ENCODE measurements at places on chromosomes 12 and 14. TPM values are rescaled to one million over a fixed set of nuclear protein-coding genes. Genes with fewer than 3 reads are reported as not detected.

- no peak for DNase-seq
Measured at GRCh38 chr12:7496451-7496850, 7.1 kb downstream of the CD163 start.

Gene STYX
- polyA plus RNA-seq, result 13.1 TPM

DNA sequence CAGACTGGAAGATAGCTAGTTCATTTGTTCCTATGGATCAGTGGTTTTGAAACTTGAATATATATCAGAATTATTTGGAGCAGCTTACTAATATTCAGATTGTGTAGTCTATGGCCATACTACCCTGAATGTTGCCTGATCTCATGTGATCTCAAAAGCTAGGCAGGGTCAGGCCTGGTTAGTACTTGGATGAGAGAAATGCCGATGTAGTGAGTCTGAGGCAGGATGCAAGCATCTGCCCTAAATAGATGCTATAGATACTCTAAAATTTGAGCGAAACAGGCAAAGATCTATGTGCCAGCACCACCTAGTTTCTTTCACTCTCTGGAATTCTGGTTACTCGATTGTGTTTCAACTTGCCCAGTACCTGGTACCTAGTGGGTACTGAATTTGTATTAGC is 40.9 kb downstream of the FRMD6 start:
- DNase-seq, result no peak

- DNase-seq, result no peak
Measured at GRCh38 chr14:65847075-65847847, 434.7 kb downstream of the FUT8 start.

Gene ESR2
- polyA plus RNA-seq, result 0.06 TPM

- no peak for DNase-seq
Measured at GRCh38 chr12:48764521-48764920, 24.4 kb downstream of the ADCY6 start.

Gene CLEC4E
- not detected for polyA plus RNA-seq

GRCh38 chr14:105273062-105273461 is 24.7 kb downstream of the BTBD6 start:
- no peak for DNase-seq

Gene DIO2
- polyA plus RNA-seq, result 28.9 TPM

Gene PTPRQ
- 1.1 TPM for polyA plus RNA-seq

Gene GXYLT1
- 13.4 TPM for polyA plus RNA-seq

DNA sequence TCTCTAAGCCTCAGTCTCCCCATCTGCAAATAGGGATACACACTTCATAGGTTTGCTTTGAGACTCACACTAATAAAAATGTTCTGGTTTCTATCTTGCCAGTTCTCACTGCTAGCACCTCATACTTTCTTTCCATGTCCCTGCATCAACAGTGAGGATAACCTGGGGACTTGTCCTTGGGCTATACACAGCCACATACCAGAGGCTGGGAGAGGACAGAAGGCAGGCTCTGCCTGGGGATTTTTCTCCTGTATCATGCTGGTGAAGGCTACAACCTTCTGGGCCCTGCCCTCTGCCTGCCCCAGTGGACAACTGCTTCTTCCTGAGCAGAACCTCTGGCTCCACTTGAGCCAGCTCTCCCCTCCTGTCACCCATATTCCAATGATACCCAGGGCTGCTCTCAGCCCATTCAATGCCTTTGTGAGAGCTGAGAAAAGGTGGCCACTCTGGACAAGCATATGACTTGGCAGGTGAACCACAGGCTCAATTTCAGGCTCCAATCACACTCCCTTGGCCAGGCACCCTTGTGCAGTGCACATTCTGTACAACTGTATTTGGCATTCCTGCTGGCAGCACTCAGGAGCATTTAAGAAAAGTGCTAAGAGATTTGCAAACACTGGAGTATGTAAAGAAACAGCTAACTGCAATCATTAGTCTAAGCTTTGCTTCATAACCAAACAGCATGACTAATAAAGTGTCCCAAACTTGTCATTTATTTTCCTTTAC is 135.8 kb upstream of the VRK1 start:
- DNase-seq, result no peak

Gene IFNG
- polyA plus RNA-seq, result not detected

GRCh38 chr12:91706466-91706865 is 439.2 kb downstream of the BTG1 start:
- no peak for DNase-seq

Gene FMNL3
- 15.8 TPM for polyA plus RNA-seq

GRCh38 chr12:34097213-34097612 is 74.9 kb downstream of the ALG10 start:
- DNase-seq, result no peak

DNA sequence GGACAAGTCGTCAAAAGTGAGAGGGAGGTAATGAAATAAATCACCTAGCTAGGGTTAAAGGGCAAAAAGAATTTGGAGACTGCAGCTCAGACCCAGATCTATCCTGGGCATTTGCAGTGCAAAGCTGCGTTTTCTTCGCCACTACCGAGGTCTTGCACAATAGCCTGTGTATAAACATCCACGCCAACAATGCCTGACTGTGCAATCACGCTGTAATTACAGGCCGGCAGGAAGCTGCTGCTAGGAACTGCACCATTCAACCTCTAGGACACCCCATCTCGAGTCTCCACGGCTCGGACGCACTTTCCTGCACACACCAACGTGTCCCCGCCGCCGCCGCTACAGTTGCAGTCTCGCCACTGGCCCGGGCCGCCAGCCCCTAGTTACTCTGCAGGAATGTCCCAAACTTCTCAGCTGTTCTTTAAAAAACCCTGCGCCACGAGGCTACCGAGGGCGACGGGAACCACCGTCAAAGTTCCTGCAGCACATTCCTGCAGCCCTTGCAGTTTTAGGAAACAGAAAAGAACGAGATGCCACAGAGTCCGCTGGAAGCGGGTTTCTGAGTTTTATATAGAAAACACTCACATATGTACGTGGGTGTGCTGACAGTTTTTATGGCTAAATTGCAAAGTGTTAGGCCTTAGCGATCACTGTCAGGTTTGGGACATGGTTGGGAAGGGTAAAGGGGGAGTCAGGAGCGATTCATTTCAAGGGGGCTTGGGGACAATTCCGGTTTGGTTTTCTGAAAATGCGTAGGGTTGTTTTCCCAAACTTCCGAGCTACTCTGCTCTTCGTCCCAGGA is 65.6 kb upstream of the PTGR2 start:
- DNase-seq, result peak; percentile 88

- no peak for DNase-seq
Measured at GRCh38 chr14:80216818-80217217, 5.5 kb upstream of the DIO2 start.
